Non-pigmented ciliary epithelial cell (primary cell): ENCODE measurements at places on chromosomes 7 and 10.
A peak's percentile ranks its signal among the peaks of the same experiment; 100 is the strongest.

DNA sequence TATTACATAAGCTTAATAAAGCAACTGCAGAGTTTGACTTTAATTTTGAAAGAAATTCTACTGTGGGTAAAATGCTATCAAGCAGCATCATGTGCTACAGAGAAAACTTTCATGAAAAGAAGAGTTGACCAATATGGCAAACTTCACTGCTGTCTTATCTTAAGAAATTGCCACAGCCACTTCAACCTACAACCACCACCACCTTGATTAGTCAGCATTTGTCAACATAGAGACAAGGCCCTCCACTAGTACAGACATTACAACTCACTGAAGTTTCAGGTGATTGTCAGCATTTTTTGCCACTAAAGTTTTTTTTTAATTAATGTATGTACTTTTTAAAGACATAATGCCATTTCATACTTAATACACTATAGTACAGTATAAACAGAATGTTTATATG lies 350.3 kb downstream of the HPSE2 start:
- DNase-seq, result no peak

DNA sequence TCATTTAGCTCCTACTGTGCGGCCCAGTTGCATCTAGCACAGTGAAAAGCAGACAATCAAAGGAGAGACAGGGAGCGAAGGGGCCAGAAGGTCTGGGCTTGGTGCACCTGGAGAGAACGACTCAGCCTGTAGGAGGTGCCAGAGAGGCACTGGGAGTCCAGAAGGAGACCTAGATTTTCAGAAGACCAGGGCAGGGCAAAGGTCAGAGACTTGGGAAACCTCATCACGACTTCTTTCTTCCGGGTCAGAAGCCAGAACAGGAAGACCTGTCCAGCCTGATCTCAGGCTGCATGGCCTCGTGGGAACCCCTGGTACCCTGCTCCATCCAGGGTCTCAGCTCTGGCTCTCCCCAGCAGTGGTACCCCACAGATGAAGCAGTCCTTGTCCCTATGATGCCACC lies 5.2 kb downstream of the AGAP3 start:
- no peak for DNase-seq

DNA sequence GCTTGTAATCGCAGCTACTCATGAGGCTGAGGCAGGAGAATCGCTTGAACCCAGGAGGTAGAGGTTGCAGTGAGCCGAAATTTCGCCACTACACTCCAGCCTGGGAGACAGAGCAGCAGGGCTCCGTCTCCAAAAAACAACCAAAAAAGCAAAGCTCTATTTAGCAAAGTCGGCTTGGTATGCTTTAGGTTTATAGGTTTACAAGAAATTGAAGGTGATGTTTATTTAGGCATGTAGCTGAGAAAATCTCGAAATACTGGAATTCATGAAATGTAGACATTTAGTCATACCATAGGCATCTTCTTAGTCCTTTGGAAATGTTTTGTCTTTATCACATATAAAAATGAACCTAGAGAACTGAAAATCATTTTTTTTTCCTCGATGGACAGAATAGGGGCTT lies 453.8 kb upstream of the ANKRD30A start:
- peak; percentile 52 for DNase-seq

DNA sequence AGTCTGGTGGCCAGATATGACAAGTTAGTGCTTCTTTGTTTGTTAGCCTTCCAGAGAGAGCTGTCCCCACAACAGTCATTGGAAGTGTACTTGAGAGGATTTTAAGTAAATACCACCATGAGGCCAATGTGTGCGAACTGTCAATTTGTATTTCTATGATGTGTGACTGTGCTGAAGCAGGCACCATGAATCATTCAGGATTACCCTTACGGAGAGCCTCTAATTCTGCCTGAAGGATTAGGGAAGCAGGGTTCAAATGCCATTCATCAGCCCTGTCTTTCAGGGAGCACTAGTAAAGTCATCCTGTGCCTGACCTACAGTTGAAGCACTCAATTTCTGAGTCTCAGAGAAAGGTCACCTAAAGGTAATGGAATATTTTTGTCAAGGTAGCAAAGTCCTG lies 109.3 kb downstream of the GATA3 start:
- no peak for DNase-seq

- DNase-seq, result no peak
These were observed 6.1 kb upstream of the RBM17 start for GRCh38 chr10:6082496-6083395.

DNA sequence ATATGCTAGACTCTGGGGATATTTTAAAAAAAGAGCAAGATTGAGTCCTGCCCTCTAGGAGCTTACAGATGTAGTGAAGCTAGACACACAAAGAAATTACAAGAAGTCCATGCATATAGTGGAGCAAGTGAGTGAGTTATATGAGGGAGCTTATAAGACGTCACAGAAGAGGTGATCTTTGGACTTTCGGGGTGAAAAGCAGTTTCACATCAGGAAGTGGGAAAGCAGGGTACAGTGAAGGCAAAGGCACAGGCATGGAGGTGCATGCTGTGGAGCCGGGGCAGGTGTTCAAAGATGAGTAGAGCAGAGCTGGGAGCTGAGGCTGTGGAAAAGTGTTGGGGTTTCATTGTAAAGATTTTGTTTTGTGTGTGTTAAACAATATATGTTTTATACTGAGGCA lies 38.5 kb upstream of the EXOC6 start:
- no peak for DNase-seq

DNA sequence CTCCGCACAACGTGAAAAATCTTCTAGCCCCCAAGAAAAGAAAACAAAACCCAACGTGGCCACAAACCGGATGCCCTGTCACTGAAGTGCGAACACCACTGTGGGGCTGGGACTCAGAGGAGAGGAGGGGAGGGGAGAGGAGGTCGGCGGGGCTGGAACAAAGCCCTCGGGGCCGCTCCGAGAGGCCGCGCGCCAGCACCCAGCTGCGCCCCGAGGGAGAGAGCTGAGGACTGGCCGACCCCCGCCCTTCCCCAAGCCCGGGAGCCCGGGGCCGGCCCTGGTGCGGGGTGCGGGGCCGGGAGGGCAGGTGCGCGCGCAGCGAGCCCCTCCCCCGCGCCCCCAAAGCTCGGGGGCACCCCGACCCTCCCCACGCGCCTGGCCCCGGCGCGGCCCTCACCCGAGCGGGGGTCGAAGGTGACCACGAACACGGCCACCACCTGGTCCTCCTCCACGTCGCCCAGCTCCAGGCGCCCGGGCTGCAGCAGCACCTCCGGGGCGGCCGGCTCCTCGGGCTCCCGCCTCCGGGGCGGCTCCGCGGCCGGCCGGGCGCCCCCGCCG lies 398 bp downstream of the DENND11 start:
- DNase-seq, result no peak

- DNase-seq, result peak; percentile 88
These were observed 4.2 kb downstream of the KIFBP start for GRCh38 chr10:68992636-68993440.

DNA sequence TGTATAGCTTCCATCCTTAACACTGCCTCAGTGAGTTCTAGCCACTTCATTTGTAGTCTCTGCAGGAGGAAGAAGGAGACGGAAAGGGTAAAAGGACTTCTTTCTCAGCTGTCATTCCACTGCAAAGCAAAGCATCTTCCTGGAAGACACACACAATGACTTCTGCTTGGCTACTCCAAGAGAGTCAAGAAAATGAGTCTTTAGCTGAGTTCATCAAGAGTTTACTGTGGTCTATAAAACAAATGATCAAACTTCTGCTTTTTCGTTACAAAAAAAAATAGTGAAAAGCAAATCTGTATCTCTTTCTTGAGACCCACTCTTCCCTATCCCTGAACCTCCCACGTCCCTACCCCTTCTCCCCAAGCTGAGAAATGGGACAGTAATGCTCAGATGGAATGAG lies 205.0 kb upstream of the AHR start:
- no peak for DNase-seq

DNA sequence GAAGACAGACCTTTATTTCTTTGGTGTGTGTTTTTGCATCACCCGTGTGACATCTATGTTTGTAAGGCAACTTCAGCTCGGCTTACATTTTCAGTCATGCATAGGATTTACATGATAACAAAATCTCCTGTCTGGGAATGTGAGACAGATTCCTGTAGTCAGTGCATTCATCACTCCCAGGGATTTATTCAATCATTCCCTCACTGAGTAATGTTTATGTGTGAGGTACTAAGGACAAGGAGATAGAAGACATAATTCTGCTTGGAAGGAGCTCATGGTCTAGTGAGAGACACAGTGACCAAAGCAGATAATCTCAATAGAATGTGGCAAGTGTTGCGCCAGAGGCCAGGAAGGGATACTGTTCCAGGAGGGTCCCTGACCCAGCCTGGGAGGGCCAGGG lies 35.2 kb upstream of the BMPER start:
- no peak for DNase-seq

GRCh38 chr7:106071356-106071998 lies 40.6 kb downstream of the SYPL1 start:
- no peak for DNase-seq

GRCh38 chr10:129199826-129200225 lies 267.2 kb upstream of the MGMT start:
- DNase-seq, result no peak

- DNase-seq, result no peak
These were observed 58.0 kb upstream of the IL6 start for GRCh38 chr7:22668971-22669401.

DNA sequence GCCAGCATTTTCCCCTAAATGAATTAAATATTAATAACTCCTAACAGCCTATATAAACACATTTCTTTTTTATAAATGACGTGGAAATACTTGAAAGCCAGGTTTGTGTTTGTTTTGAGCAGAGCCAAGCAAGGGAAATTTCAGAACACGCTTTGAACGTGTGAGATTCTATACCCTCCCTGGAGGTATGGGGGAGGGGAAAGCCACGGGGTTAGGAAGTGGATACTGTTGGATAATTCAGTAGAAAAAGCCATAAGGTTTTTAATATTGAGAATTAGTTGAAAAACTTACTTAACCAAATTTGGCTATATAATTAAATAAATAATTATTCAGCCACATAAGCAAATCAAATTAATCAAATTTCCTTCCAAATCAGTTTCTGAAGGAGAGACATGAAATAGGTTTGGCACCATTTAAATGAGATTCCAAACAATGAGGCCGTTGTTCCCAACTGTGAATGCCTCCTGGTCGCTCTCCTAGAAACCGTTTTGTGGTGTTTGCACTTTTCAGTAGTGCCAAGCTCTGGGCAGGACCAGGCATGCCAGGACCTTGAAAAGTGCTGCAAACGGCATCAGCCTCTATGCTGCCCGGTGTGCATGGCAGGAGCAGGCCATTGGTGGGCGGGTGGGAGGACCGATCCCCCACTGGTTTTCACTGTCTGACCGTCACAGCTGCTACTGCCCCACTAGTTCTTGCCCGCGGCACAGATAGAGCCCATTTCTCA lies 88.1 kb downstream of the SEPTIN14 start:
- DNase-seq, result no peak

- peak; percentile 56 for DNase-seq
These were observed 44.9 kb downstream of the AKR1B15 start for GRCh38 chr7:134593530-134594392.

DNA sequence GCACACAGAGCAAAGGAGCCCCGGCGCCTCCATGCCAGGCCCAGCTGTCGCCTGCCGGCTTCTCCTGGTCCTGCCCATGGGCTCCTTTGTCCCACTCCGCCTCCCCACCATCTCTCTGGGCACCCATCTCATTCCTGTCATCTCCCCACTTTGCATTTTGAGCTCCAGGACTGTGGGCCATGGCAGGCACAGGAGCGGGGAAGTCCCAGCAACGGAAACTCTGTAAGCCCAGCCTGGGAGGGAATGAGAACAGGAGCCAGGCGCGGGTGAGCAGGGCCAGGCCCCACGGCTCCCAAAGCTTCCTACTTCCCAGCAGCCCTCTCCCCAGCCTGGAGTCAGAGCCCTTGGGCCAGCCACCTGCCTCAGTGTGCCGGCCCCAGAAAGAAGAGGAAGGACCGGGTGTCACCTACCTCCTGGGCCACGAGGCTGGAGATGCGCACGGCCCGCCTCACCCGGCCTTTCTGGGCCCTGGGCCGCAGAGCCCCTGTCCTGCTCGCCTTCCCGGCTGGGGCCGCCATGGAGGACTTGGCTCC lies 23.1 kb downstream of the KCNH2 start:
- DNase-seq, result no peak

DNA sequence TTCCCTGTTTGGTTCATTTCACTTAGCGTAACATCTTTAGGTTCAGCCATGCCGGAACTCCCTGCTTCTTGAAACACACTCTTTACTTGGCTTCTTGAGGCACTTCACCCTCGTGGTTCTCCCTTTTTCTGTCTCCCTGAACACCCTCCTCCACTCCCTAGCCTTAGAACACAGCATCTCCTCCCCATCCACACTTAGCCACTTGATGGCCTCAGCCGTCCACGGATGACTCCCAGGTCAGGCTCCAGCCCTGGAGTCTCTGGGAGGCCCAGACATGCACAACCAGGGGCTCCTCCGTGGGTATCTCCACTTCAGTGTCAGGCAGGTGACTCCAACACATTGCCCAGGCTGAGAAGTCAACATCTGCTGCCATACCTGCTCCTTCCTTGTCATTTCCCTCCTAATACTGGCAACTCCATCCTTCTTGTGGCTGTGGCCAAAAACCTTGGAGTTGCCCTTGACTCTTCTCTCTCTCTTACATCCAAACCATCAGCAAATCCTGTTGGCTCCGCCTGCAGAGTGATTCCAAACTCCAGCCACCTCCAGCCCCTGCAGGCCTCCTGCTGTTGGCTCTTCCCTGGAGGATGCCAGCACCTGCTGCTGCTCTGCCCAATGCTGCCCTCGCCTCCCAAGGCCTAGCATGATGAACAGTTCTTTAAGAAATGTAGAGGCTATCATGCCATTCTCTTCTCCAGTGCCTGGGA lies 8.4 kb upstream of the INMT start:
- DNase-seq, result no peak

GRCh38 chr10:87761892-87762291 lies 56.1 kb downstream of the ATAD1 start:
- peak; percentile 55 for DNase-seq

DNA sequence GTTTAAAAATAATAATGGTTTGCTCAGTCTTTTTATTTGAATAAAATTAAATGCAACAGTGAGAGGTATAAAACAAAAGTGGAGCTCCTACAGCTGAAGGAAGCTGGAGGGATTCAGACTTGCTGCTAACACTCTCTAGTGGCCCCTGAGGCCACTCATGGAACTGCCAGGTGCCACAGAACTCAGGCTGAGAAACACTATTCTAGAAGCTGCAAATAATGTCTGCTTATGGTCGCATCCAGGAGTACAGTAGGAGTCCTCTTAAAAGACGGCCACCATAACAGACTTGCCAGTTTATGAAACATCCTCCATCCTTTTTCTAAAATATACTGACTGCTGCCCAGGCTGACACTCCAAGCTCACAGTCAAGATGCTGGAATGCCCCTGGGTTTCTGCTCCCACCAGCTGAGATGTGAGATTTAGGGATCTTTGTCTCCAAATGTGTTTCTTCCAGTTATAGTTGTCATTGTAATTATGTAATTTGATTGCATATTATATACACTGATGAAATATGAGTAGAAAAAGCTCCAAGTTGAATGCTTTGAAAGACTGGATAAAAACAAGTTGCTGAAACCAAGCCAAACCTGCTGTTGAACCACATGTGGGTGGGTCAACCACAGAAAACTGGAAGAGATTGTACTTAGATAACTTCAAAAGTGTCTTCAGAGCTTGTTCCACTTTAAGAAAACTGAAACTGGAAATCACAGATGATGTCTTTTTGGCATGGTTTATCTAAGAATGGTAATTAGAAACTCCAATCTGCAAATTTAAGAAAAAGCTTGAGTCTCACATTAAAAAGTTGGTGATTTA lies 213.7 kb upstream of the AOAH start:
- no peak for DNase-seq

GRCh38 chr10:106511917-106512316 lies 652.6 kb downstream of the SORCS1 start:
- no peak for DNase-seq

GRCh38 chr7:106278695-106279094 lies 6.1 kb downstream of the NAMPT start:
- no peak for DNase-seq
